ENCODE measurements at places on chromosomes 6 and 20.

DNA sequence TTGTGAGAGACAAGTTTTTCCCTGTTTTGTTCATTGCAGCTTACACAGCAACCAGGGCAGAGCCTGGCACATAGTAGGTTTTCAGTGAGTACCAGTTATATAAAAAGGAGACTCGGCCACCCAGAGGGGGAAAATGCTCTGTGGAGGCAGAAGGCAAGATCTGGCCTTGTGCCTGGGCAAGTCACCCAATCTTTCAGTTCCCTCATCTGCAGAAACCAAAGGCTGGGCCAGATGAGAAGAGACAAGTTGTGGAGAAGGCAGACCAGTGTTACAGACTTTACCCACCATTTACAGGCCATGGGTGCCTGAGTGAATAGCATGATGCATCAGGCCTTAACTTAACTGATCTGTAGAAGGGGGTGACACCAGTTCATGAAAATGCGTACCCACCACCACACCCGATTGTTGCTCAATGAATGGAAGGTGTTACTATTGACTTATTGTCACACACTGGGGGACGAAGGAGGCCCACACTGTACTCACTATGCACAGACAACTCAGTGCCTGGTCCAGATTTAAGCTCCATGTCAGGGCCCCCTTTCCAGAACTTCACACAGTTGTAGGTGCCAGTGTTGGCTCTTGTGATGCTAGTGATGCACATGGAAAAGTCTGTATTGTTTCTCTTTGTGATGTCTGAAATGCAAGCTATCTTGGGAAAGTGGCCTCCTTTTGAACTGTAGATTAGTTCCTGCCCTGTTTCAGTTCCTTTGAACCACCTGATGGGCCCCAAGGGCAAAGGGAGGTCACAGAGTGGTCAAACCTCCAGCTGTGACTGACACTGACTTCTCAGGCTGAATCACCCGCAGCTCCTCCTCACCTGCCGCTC, 64.3 kb upstream of the SIRPG start:
- no peak for DNase-seq

DNA sequence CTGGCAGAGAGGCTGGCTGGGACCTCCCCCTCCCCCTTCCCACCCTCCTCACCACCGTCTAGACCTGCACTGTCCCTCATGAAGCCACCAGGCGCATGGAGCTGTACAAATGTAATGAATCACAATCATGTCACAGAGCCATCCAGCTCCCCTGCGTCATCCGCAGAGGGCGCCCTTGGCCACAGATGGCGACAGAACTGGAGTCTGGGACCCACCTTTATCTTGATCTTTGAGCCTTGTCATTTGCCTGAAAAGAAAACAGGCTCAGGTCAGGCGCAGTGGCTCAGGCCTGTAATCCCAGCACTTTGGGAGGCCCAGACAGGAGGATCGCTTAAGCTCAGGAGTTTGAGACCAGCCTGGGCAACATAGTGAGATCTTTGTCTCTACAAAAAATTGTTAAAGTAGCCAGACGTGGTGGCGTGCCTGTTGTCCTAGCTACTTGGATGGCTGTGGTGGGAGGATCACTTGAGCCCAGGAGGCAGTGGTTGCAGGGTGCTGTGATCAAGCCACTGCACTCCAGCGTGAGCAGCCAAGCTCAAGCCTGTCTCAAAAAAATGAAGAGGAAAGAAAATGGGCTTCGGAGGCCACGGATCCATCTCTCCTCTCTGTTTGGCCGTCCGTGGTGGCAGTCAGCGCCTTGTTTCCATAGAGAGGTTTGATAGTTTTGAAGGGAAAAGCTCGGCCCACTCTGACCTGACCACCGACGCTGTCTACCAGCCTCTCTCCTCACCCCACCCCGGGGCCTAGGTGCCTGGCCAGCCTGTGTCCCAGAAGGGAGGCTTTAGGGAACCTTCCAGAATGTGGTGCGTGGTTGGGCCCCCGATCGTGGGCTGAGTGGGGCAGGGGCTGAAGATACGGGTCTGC, 6.2 kb downstream of the COL9A3 start:
- peak; percentile 58 for DNase-seq

- no peak for DNase-seq
These were observed 132.6 kb downstream of the THEMIS start for GRCh38 chr6:127768223-127768622.

- DNase-seq, result no peak
These were observed 387.3 kb downstream of the CDKAL1 start for GRCh38 chr6:20921578-20921977.

- no peak for DNase-seq
These were observed 2.3 kb downstream of the BMP6 start for GRCh38 chr6:7727946-7728854.

DNA sequence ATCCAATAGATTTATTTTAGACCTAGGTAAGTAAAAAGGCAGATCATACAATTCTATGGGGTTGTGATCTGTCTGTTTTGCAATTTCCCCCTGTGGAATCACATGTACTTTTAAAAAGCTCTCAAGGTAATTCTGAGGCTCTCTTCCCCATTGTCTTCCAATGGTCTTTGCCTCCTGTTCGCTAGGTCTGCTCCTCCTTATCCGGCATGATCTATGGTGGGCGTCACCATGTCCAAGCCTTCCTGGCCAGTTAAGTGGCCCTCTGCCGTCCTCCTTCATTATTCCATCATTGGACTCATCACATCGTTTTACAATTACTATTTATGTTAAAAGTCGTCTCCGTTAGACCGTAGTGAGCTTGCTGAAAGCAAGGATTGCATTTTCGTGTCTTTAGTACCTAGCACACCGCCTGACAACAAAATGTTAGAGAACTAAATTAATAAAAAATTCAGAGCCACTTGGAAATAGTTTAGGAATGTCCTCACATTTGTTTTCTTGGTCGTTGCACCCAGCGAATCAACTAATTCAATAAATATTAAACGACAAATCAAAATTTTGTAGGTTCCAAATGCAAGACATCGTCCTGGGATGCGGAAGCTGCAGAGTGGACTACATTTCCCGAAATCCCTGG, 2.2 kb upstream of the STXBP5 start:
- DNase-seq, result peak; percentile 8

DNA sequence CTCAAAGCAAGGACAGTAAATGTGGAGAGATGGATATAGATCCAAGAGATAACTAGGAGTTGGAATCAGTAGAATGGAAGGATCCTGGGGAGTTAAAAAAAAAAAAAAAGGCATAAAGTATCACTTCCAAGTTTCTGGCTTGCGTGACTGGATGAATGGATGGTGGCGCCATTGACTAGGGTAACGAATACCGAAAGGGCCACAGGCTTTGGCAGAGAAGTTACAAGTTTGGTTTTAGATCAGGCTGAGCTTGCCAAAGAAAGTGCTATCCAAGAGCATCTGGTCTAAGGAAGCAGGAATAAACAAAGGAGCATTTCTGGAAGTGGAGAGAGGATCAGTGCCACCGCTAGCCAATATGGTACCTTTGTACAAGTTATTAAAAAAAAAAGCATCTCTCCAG, 17.5 kb downstream of the L3MBTL1 start:
- no peak for DNase-seq

- no peak for DNase-seq
These were observed 261.3 kb upstream of the MOCS1 start for GRCh38 chr6:40195428-40196134.

GRCh38 chr6:2693231-2693630, 57.5 kb downstream of the MYLK4 start:
- DNase-seq, result no peak

DNA sequence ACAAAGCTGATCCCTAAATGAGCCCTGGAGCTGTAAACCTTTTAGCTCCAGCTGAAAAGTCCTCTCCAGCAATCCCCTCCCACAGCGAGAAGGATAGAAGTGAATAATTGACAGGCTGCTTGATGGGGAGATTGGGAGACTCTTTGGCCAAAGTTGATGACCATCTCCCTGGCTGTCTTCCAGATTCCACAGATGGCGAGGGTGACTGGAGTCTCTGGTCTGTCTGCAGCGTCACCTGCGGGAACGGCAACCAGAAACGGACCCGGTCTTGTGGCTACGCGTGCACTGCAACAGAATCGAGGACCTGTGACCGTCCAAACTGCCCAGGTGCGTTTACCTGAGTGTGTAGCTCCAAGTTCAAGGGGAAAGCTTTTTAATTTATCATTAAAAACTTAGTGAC, 67.3 kb downstream of the ISM1 start:
- DNase-seq, result no peak

GRCh38 chr6:78908621-78909020, 41.3 kb downstream of the IRAK1BP1 start:
- DNase-seq, result no peak

DNA sequence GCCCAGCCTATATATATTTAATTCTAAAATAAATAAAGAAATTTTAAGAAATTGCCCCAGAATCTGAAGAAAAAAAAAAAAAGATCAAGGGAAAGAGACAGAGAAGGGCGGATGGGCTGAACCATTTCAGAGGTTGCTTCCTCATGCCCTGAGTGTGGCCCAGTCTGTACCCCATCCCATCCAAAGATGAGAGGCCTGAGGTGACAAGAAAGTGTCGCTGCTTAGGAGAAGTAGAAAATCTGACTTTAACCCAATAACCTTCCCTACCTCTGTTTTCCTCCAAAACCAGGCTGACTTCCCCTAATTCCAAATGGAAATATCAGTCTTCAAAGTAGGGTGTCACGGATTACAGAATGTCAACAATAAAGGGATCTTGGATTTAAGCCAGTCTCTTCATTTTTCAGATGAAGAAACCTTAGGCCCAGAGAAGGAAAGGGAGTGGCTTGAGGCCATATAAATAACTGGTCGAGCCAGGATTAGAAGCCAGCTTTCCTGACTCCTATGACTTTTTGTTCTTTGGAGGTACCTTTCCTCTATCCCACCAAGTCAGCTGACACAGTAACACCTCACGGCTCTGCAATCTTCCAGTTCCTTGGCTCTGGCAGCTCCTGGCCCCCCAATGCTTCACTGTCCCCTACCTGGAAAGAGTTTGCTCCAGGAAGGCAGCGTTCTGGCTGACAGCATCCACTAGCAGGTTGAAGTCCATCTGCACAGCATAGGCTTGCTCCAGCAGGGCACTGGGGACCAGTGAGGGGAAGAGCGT, 10.1 kb downstream of the GSS start:
- DNase-seq, result no peak

DNA sequence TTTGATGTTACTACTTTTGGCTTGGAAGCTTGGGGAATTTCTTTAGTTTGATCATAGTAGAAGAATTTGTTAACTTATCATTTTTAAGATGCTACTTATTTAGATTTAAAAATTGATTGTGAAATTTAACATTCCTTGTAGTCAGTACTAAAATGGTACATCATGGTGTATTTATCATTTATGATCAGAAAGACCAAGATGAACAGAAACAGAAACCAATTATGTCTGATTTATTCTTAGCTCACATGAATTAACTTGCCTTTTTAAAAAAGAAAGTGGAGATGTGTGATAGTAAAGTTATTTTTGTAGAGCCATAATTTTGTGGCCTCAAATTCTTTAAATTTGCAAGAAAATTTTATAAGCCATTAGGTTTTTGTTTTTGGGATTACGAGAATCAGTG, 77.6 kb downstream of the LIN28B start:
- DNase-seq, result no peak

DNA sequence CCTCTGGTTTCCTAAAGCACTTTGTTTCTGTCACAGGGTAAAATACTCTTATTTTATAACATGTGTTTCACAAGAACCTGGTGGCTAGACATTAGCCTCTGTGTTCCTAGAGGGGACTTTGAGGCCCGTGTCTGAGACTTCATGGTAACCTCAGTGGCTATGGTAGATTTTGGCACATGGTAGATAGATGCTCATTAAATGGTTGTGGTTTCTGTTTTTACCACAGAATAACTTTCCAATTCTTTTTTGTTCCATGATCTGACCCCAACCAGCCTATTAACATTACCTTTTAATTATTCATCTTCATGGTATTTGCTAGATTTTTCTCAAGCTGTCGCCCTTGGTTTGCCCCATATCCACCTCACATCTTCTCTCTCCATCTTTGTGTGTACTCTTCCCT, 34.3 kb downstream of the CCN2 start:
- no peak for DNase-seq

DNA sequence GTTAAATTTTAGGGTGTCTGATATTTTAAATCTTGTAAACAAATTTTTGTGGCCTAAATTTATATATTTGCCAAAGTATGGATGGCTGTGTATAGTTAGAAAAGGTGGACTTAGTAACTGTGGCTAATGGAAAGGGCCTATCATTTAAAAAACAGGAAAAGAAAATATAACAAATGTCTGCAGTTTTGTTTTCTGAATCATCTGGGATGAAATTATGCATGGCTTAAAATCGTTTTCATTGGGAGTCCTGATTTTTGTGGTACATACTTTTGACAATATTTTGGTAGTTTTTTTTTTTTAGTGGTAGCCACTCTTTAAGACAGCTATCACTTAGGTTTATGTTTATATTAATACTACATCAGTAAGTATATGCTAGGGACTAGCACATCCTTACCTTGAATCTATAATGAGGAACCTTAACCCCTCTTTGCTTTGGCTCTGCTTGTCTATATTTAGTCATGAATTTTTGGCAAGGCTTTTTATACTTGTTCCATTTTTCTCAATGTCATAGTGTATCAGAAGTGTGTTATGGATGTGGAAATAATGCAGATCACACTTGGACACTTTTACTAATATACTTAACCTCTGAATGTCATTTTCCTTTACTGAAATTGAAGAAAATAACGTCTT, 5.6 kb downstream of the ARID1B start:
- no peak for DNase-seq
